ENCODE measurements at places on chromosomes 1 and 21.

- no peak for DNase-seq
These were observed 29.6 kb upstream of the DIPK1A start for GRCh38 chr1:92990828-92991227.

GRCh38 chr1:193270996-193271395 is 84.6 kb upstream of the B3GALT2 start:
- no peak for DNase-seq

GRCh38 chr21:37970548-37970947 is 54.3 kb upstream of the KCNJ6 start:
- no peak for DNase-seq

- DNase-seq = no peak
These were observed 3.2 kb upstream of the AVPR1B start for GRCh38 chr1:206120406-206120805.

DNA sequence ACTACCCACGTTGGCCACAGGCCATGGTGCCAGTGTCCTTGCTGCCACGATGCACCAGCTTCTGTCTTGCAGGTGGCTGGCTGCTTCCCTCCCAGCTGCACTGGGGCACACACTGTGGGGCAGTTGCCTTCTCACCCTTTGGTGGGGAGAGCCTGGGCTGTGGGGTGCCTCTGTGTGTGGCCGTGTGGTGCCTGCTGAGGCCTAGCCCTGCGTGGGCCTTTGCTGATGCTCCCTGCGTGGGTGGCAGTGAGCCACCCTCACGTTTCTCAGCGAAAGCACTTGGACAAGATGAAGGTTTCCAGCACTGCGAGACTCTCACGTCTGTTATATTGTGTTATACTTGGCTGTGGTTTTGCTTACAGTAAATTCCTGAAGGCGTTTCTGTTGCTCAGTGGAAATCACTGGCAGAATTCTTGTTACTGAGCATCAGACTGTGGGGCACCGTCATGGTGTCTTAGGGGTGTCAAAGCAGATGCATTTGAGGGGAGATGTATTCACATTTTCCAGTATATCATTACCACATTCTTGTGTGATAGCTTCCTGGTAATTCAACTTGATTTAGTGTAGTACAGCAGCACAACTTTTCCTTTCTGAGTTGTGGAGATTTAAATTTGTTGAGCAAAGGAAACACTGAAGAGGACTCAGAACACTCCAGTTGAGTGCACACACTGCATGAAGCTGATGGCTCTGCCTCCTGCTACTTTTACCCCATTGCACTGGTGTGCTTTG is 124.7 kb downstream of the PCBP3 start:
- no peak for DNase-seq

- DNase-seq = no peak
These were observed 216.9 kb upstream of the SAMSN1 start for GRCh38 chr21:14762734-14763694.

GRCh38 chr1:114063544-114063943 is 84.3 kb downstream of the OLFML3 start:
- no peak for DNase-seq

- peak; percentile 2 for DNase-seq
These were observed 30.0 kb downstream of the ZMYM4 start for GRCh38 chr1:35298464-35298863.

- no peak for DNase-seq
These were observed 45.9 kb downstream of the NID1 start for GRCh38 chr1:236018885-236019453.

- no peak for DNase-seq
These were observed 39.2 kb upstream of the ADAMTS1 start for GRCh38 chr21:26884436-26884835.

DNA sequence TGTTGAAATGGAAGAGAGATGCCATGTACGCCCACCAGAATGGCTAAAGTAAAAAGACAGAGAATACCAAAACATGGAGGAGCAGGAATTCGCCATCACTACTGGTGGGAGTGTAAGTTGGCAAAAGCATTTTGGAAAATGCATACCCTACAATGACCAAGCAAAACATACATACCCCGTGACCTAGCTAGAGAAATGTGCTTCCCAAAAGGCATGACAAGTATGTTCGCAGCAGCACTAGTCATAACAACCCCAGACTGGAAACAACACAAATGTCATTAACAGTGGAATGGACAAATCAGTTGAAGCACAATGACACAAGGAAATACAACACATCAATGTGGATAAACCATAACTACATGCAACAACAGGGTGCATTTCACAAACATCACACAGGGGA is 27.2 kb downstream of the SYT2 start:
- no peak for DNase-seq

DNA sequence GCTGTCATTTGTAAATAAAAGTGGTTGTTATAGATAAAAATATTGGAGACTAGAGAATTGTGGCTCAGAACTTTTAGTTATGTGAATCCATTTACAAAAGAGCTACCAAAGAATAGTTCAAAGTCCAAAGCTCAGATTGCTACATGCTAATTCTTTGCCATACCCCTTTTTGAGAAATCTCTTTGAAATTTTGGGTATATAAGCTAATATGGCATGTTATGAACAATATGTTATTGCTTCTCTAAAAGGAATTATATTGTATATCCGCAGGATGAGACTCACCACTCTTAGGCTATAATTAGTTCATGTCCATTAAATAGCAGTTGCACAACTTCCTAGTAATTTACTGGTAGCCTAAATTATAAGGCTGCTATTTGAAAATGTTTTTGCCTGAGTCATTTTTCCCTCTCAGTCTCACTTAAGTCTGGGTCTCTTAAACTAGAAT is 178.0 kb downstream of the ZNF281 start:
- DNase-seq = no peak

DNA sequence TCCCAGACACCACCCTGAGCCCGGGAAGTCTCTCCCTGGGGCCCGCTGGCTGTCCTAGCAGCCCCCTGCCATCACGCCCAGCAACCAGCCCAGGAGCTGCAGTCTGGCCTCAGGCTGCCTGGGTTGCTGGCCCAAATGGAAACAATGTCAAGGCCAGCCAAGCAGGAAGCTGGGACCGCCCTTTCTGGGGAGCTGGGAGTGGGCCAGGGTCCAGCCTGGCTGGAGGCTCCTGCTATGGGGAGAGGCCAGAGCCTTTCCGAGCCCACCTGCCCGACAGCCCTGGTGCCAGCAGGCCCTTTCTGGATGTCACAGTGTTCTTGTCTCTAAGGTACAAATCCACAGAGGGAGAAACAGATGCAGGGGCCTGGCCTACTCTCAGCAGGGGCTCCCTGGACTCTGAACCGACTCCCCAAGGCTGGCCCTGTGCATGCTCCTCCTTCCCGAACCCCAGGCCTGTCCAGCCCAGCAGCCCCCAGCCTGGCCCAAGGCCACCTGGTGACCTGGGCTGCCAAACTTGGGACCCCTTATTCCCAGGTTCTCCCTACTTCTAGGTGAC is 1.2 kb upstream of the MMEL1 start:
- DNase-seq = no peak

- DNase-seq = no peak
These were observed 41.4 kb downstream of the RABGAP1L start for GRCh38 chr1:174200746-174201145.

GRCh38 chr21:36180963-36181362 is 24.3 kb downstream of the DOP1B start:
- DNase-seq = no peak

GRCh38 chr1:25794325-25794724 is 5.7 kb upstream of the SELENON start:
- no peak for DNase-seq

- DNase-seq = no peak
These were observed 139.7 kb downstream of the CYYR1 start for GRCh38 chr21:26433386-26433785.

- no peak for DNase-seq
These were observed 84.7 kb downstream of the BRINP2 start for GRCh38 chr1:177255411-177255810.

GRCh38 chr1:94120570-94120901 is 412 bp downstream of the ABCA4 start:
- DNase-seq = no peak

- DNase-seq = no peak
These were observed 257.1 kb upstream of the CSF3R start for GRCh38 chr1:36739703-36740289.

DNA sequence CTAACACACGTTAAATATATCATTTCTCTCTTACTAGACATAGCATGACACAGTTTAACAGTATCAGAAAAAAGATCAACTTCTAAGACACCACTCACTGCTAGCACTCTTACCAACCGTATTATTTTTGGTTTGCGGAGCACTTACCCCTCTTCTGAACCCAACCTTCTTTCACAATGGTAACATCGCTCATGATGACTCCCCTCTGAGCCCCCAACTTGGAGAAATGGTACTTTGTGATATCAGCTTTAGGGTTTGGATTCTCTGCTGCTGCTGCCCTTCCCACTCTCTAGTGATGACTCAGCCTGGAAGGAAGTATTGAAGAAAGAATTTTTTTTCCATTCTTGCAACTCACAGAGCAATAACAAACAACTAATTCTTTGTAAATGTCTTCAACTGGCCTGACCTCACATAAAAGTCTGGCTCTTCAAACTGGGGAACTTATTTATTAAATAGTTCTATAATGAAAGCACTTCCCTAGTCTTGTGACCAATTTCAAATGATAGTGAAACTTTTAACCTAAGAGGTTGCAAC is 7.0 kb downstream of the AKT3 start:
- no peak for DNase-seq

DNA sequence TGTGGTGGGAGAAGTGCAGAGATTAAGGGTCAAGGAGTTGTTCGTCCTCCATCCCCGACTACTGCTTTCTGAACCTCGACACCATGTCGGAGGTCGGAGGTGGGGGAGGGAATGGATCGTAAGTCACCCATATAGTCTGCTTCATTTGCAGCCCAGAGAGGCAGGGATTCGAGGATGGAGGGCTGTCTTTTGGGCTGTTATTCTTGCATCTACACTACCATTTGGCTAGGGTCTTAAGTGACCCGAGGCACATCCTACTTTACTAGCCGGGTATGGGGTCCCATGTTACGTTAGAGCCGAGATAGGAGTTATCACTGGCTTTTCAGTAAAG is 578 bp downstream of the USP21 start:
- DNase-seq = no peak

GRCh38 chr21:36477001-36477400 is 2.9 kb downstream of the CLDN14 start:
- no peak for DNase-seq

GRCh38 chr1:154521695-154522094 is 19.5 kb upstream of the SHE start:
- no peak for DNase-seq

DNA sequence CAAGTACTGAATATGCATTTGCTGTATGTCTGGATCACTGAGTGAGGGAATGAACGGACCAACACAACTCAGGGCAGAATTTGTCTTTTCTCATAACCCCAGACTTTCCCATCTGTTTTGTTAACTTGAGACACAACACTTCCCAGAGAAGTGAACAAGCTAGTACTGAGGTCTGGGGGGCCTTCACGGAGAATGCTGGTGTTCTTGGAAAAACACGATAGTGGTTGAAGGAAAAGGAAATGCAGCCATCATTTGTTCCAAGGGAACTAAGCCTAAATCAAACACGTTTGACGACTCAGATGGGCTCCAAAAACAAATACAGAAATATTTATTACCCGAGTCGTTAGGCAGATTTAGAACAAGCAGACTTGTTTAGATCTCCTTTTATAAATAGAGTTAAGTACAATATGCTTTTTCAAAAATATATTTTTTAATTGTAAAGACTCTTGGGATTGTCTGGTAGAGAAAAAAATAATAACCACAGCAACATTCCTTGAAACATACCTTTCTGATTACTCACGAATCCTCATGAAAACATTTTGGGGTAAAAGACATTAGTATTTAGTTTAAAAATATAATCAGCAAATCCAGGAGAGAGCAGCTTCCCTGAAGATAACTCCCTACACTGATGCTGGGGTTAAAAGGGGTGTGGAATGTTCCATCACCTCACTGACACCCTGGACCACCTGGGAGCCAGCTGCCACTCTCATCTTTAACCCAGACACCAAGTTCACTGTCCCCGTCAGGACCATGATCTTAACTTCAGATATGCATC is 427.7 kb upstream of the RUNX1 start:
- no peak for DNase-seq

DNA sequence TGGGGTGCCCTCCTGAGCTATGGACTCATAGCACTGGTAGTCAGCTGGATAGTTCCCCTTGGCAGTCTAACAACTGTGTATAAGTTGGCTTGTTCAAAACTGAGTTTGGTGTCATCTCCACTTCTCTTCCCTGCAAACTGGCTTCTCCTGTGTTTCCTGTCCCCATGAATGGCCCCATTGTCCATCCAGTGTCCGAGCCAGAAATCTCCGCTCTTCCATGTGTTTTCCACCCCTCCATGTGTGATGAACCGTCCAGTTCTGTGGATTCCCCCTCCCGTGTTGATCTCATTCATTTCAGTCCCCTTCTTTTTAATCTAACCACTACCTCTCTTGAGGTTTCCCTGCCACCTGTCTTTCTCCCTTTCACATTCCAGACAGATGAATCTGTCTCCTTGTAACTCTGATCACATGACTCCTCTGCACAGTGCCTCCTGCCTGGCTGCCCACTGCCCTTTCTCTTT is 195.7 kb downstream of the ROR1 start:
- no peak for DNase-seq

DNA sequence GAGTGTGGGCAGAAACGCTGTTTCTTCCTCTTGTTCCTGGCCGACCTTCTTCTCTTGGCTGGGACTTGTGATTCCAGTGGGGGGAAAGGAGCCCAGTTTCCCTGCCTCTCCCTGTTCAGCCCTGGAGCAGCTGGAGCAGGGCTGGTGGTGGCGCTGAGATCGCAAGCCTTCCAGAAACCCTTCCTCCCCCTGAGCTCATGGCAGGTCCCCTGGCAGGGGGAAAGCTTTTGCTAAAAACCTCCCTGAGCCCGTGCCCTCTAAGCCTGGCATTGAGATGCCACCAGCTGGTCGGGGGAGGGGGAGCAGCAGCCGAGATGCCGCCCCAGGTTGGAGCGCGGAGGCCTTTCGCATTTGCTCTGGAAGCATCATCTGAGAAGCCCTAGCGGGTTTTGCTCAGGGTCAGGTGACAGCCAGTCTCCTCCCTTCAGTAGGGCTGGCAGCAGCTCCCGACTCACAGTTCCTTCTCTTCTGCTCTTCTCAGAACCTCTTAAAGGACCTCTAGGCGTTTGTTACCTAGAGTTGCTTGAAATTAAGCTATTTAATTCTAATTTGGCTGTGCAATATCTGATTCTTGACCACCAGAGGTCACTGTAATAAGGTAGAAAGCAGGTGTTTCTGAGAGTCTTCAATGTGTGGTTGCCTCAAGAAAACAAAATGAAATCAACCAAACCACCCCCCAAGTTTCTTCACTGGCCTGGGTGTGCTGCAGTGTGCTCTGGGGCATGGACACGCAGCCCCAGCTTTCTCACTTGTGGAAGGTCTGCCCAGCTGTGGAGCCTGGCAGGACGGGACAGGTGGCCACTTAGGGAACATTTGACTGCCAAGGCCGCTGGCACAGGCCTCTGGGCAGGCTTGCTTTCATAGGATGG is 257.3 kb downstream of the CAMTA1 start:
- no peak for DNase-seq

GRCh38 chr21:25373126-25374082 is 233.9 kb downstream of the MRPL39 start:
- DNase-seq = no peak

Measured in C1 segment of cervical spinal cord (tissue), 14 donors.